ENCODE measurements at places on chromosomes 2 and 18.

GRCh38 chr2:161901460-161901859 lies 172.6 kb downstream of the DPP4 start:
- no peak for DNase-seq

GRCh38 chr2:20168048-20168726 lies 56.7 kb downstream of the SDC1 start:
- peak; percentile 37 for DNase-seq

DNA sequence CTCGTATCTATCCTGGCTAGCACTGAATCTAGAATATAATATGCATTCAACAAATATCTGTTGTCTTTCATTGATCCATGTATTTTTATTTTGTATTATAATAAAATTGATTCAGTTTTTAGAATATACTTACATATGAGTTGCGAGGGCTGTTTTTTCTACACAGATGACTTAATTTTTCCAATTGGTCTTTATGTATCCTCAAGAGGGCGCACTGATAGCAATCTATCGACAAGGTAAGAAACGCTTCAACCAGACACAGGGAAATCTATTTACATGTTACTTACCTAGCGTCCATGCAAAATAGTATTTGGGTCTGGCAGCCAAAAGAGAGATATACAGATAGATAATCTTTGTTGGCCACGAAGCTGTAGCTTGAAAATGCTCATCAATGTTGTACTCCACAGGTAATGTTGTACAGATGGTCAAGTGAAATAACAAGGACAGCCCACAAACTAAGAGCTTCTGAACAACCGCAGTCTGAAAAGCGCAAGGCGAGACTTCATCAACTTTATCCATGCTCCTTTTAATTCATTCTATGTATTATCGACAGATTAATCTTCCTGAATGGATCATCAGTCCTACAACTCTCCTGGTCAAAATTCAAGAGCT lies 35.5 kb upstream of the KIDINS220 start:
- peak; percentile 78 for DNase-seq

GRCh38 chr2:189676471-189676870 lies 2.0 kb downstream of the ANKAR start:
- DNase-seq: no peak

DNA sequence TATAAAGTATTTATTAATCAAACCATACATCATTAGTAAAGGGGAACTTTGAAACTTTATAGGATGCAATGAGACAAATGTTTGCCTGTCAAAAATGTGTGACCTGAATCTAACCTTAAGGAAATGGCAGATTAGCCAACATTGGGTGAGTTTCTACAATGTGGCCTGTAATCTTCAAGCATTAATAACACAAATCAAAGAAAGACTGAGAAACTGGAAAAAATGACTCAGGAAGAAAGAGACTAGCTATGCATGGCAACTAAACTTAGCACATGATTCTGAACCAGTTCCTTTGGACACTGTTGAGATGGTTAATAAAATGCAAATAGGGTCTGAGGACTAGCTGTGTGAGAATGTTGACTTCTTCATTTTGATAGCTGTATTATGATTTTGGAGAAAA lies 628.6 kb upstream of the ID2 start:
- DNase-seq: no peak

DNA sequence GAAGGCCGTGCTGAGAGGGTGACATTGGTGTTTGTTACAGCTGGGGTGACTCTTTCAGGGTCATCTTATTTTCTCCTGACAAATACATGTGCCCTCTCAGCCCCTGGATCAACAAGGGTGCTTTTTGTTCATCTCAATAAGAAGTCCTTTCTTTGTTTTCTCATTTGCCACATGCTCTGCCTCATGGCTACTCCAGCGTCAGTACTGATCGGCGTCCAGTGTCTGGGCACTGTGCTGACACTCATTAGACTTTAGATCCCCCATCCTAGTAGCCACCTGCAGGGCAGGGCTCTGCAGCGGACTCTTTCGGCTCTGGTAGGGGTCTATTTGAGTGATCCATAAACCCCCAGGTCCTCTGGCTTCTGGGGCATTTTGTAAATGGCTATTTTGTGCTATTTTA lies 38.4 kb downstream of the NPPC start:
- no peak for DNase-seq

- DNase-seq: peak; percentile 34
Observed at GRCh38 chr2:172249986-172250385, 147.3 kb upstream of the DLX2 start.

DNA sequence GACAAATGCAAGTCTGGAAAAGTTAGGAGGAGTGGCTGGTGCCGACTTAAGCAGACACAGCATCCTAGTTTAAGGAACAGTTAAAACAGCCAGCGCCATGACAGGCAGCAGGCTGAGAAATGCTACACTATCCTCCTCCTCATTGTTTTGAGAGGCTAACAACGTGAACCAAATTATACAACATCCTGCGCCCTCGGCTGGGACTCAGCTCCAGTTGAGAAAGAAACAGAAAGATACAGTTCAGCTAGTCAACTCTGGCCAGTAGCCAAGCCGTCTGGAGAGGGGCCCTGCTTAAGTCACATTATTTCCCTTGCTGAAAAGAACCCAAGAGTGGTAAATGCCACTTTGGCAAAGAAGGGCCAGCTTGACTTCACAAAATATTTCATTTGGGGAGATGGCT lies 90.2 kb downstream of the BCL11A start:
- DNase-seq: peak; percentile 36

- no peak for DNase-seq
Observed at GRCh38 chr2:100747996-100748615, 71.8 kb upstream of the NPAS2 start.

GRCh38 chr2:28717339-28717758 lies 34.3 kb upstream of the PPP1CB start:
- peak; percentile 77 for DNase-seq

DNA sequence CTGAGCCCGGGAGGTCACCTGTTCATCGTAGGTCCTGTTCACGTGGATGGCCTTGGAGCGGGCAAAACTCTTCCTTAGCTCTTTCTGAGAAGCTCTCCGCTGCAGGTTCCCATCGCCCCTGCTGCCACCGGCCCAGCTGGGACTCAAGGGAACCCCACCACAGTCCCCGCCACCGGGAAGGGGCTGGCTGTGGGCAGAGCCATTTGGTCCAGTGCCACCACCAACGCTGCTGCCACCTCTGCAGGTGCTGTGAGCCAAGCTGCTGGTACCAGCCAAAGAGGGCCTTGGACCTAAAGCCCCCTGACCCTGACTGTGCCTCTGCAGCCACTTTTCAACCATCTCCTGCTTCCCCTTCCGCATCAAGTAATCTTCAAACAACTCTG lies 586 bp downstream of the PDE11A start:
- DNase-seq: no peak

- DNase-seq: no peak
Observed at GRCh38 chr2:145220496-145220895, 700.6 kb upstream of the ZEB2 start.

- no peak for DNase-seq
Observed at GRCh38 chr2:85458601-85459563, 40.4 kb downstream of the SH2D6 start.

GRCh38 chr18:58104096-58104495 lies 60.1 kb downstream of the NEDD4L start:
- DNase-seq: no peak

DNA sequence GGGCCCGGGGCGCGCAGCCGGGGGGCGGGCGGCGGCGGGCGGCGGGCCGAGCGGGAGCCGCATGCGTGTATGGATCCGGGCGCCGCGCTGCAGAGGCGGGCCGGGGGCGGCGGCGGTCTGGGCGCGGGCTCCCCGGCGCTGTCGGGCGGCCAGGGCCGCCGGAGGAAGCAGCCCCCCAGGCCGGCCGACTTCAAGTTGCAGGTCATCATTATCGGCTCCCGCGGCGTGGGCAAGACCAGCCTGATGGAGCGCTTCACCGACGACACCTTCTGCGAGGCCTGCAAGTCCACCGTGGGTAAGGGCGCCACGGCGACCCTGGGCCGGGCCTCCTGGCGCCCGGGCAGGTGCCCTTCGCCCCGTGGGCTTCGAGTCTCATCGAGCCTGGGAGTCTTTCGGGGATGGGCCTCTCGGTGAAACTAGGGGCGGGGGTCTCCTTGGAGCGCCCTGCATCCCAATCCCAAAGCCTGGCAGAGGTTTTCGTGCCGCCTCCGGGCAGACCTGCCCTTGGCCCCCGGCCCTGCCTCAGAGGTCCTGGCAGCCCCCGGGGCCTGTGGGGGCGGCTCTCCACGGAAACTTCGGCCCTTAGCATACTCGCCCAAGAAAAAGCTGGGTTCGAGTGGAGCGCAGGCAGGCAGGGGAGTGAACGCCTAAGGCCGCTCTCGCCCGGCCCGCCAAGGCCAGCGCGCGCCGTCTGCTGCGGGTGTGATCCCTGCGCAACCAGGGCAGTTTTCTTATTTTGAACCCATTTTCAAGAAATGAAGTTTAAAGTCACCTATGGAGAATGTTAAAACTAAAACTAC lies 622 bp downstream of the RAB12 start:
- DNase-seq: peak; percentile 11

- DNase-seq: peak; percentile 94
Observed at GRCh38 chr2:42359965-42360483, 993 bp downstream of the COX7A2L start.

GRCh38 chr18:43965691-43966090 lies 688.4 kb upstream of the SYT4 start:
- peak; percentile 65 for DNase-seq

- peak; percentile 39 for DNase-seq
Observed at GRCh38 chr18:8176109-8176508, 433.1 kb upstream of the RAB12 start.

DNA sequence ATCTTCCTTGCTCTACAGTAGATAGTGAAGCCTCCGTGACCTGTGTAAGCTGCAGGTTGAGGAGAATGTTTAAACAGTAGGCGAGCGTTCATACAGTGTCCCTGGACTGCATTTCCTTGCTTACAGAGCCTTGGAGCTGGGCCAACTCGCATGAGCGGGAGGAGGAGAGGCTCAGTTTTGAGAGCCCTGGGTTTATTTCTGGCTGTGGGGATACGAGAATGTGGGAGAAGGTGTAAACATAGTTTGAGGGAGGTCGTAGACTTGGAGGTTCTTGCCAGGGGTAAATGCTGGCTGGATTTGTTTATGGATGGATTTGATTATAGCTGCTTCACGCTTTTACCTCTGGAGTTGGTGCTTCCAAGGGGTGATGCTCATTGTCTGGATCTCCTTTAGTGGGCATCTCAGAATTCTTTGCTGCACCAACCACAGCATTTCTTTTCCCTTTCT lies 20.8 kb downstream of the CRIM1 start:
- peak; percentile 72 for DNase-seq

DNA sequence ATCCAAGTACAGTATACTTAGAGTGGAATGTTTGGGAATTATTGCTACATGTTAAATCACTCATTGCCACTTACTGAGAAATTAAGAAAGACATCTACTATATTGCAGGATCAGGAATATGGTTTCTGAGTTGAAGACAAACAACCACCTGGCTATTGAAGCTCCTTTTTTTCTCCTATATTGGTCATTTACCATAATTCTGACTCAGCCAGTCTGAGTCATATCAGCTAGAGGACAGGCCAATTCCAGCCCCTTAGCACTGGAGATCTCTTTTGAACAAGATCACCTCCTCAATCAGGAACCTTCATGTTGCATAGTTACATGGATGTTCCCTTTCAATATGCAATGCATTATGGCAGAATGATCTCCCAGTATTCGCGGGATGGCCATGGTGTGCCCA lies 42.7 kb upstream of the CDH19 start:
- DNase-seq: no peak

DNA sequence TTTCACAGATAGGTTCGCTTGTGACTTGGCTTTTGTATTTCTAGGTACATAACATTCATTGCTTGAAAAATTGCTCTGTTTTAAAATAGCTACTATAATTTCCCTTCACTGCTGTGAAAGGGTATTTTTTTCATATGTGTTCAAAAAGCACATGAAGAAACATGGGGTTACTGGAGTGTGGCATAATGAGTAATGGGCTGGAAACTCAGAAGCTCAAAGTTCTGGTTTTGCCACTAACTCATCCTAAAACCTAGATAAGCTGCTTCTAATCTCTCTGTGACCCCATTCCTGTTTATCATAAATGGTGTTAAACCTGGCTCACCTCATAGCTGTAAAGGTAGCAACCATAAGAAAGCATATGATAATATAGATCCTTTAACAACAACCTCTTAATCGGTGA lies 319.3 kb downstream of the PTPRM start:
- DNase-seq: no peak

GRCh38 chr2:176206682-176207081 lies 18.2 kb downstream of the HOXD1 start:
- peak; percentile 42 for DNase-seq

- no peak for DNase-seq
Observed at GRCh38 chr2:118791483-118791882, 56.0 kb downstream of the EN1 start.

DNA sequence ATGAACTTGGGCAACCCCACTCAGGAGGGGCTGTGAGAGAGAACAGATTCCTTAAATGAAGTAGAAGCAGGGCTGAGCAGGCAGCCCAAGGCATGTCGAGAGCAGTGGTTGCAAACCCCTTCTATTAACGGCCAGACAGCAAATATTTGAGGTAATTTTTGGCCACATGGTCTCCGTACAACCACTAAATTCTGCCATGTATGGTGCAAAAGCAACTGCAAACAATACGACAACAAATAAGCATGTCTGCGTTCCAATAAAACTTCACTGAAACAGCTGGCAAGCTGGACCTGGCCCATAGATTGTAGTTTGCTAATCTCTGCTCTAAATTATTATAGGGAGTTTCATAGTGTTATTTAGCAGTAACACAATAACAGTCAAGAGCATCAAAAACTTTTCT lies 217.0 kb upstream of the ZNF521 start:
- no peak for DNase-seq

GRCh38 chr2:236177604-236177966 lies 9.4 kb upstream of the GBX2 start:
- peak; percentile 29 for DNase-seq

DNA sequence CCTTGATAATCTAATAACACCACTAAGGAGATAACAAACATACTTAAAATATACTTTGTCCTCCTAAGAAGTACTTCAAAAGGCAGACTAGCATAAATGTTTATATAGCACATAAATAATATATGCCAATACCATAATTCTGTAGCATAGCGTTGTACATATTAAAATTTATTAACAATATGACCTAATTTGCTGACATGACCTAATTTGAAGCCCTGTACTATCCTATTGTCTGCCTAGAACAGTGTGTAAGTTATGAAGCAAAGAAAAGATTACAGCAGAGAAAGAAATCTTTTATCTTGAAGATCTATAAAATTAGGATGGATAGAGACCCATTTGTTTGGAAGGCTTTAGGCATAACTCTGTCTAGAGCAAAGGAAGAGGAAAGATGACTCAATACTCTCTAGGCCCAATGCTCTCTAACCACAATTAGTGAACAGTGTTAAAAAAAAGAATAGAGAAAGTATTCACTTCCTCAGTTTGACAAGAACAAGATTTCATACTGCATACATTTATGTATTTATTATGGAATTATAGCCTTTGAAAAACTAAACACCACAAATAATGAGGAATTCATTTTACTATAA lies 231.3 kb downstream of the ZRANB3 start:
- no peak for DNase-seq

DNA sequence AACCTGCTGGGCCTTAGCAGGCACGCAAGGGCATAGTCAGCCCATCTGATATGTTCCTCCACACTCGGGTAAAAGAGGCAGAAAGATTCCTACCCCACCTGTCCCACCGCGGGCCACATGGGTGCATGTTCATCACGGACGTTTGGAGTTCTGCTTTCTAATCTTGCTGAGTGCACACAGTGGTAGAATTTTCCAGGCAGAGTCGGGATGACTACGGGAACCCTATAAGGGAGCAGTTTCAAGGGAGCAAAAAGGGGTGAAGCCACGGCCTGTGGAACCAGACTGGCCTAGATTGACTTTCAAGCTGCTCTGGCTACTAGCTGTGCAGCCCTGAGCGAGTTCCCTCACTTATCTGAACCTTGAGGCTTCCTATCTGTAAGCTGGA lies 36.8 kb downstream of the POU3F3 start:
- DNase-seq: no peak

GRCh38 chr2:10016001-10016801 lies 27.1 kb upstream of the KLF11 start:
- no peak for DNase-seq
